PC-3 (cell line): ENCODE measurements at places on chromosomes 4 and X. TPM values are rescaled to one million over a fixed set of nuclear protein-coding genes. Genes with fewer than 3 reads are reported as not detected.

DNA sequence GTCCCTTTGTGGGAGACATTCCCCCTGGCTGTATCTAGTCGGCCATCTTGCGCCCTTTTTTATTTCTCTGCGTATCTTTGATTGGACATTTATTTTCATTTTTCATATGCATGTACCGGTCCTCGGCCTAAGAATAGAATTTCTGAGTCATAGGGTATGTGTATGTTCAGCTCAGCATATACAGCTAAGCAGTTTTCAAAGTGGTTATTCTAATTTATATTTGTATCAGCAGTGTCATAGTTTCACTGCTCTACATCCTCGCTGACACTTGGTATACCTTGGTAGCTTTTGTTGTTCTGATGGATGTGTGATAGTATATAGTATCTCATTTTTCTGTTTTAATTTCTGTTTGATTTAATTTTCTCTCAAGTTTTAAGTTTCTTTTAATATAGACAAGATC lies 38.7 kb downstream of the BEX3 start:
- no peak for DNase-seq

DNA sequence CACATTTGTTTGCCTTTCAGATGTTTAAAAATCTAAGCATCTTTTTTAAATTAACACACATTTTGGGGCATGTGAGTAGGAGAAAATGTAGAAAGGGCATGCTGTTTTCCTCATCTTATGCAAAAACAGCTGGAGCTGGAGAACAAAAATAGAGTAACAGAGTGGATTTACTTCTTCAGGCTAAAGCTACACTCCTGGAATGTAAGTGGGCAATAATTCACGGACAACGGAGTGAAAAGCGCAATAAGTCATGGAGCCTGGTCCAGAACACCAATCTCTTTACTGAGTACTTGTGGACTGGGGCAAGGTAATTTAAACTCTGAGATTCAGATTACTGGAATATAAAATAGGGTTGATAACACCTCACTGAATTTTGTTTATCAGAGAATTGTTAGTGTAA lies 1018.8 kb upstream of the HS3ST1 start:
- no peak for DNase-seq

DNA sequence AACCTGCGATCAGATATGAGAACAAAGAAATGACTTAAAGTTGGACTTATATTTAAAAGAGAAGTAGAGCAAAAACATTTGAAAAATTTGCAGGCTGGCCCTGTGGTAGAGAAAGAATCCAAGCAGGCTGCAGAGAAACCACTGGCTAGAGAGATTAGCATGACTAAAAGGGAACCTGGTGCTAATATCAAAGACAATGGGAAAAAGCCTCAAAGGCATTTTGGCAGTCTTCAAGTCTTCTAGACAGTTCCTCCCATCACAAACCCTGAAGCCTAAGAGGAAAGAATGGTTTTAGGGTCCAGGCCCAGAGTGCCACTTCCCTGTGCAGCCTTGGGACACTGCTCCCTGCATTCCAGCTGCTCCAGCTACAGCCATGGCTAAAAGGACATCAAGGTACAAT lies 33.4 kb downstream of the KCTD8 start:
- no peak for DNase-seq

GRCh38 chr4:76762137-76763130 lies 135.5 kb downstream of the SOWAHB start:
- DNase-seq = no peak

UGT2B15 gene
- total RNA-seq = not detected in 2 replicates

SSX1 gene
- not detected in 2 replicates for total RNA-seq

NDP gene
- 1.6 and 4.4 TPM in 2 replicates for total RNA-seq
